ENCODE measurements at places on chromosomes 6 and 20.

DNA sequence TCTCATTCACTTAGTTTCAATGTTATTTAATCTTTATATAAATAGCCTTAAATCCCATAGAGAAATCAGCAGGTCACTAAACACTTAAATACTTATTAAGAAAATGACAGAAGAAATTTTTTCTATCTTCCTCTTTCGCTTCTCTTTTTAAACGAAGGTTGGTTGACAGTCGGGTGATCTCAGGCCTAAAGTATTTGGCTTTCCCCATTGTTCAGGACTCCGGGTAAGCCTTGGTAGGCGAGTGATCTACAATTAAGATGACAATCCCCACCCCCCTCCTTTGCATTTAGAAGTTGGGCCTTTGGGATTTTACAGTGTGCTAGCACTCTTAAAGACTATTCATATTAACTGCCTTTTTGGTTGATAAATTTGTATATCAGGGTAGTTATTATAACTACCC, 19.7 kb upstream of the UTRN start:
- DNase-seq, result no peak

DNA sequence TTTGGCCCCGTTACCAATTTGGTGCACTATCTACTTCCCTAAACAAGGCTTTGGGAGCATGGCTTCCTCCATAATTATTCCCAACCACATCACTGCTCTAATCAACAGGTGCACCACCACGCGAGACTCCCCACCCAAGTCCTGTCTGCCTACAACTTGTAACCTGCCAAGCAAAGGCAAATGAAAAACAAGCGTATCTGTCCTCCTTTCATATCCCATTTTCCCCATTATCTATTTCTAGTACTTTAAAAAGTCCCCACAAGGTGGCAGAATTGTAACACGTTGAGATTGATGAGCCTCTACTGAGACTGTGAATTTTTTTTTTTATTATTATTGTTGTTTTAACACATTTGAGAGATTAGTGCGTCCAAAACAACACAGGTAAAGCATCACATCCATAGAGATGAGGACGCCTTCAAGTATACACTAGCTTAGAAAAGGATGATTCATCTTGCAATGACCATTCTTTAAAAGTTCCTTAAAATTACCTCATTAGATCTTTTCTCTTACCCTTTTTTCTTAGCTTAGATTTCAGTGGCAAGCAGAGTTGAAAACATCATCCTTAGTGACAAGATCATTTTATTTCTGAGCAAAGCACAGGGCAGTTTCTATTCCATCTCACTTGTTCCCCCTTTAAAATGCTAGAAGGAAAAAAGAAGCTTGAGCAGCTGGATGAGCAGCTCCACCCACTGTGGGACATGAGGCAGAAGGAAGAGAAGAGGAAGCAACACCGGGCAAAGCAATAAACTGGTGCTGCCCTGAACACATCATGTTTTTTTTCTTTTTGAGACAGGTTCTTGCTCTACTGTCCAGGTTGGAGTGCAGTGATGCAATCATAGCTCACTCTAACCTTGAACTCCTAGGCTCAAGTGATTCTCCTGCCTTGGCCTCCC, 210.8 kb downstream of the ARHGAP18 start:
- peak; percentile 40 for DNase-seq

GRCh38 chr20:4043796-4044195, 28.4 kb upstream of the RNF24 start:
- no peak for DNase-seq

GRCh38 chr20:44014807-44015732, 100.4 kb downstream of the TOX2 start:
- DNase-seq, result no peak

GRCh38 chr20:58657986-58658385, 6.9 kb downstream of the STX16 start:
- DNase-seq, result no peak

DNA sequence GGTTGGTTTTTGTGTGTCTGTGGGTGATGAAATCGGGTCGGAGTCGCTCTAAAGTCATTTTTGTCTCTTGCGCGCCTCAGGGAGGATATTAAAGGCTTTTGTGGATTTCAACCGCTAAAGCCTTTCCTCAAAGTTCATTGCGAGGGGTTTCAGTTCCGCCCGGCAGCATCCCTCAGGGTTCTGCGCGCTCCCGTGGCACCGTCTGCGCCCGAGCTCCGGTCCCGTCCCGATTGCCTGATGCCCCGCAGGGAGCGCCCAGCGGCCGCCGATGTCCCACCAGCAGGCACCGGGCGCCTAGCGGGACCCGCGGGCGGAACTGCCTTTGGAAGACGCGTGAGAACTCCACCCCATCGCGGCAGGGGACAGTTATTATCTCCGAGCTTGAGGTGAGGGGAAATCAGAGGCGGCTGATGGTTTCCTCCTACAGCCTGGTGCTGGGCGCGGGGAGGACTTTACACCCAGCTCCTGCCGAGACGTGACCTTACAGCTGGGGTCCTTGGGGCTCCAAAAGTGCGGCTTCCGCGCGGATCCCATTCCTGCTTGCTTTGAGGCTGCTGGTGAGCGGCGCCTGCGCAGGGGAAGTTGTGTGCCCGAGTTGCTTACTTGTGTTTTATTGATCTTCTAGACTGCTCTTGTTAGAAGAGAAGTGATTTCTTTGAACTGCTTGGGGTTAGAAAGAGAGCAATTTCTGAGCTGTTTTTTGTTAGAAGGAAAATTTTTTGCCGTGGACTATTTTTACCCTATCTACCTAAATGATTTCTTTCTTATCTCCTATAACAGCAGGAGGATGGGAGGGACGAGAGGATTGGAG, 27.1 kb downstream of the ULBP1 start:
- DNase-seq, result no peak

- DNase-seq, result no peak
These were observed 39.4 kb upstream of the TGM6 start for GRCh38 chr20:2341336-2341735.

- DNase-seq, result no peak
These were observed 29.6 kb upstream of the FOXC1 start for GRCh38 chr6:1580109-1580508.

DNA sequence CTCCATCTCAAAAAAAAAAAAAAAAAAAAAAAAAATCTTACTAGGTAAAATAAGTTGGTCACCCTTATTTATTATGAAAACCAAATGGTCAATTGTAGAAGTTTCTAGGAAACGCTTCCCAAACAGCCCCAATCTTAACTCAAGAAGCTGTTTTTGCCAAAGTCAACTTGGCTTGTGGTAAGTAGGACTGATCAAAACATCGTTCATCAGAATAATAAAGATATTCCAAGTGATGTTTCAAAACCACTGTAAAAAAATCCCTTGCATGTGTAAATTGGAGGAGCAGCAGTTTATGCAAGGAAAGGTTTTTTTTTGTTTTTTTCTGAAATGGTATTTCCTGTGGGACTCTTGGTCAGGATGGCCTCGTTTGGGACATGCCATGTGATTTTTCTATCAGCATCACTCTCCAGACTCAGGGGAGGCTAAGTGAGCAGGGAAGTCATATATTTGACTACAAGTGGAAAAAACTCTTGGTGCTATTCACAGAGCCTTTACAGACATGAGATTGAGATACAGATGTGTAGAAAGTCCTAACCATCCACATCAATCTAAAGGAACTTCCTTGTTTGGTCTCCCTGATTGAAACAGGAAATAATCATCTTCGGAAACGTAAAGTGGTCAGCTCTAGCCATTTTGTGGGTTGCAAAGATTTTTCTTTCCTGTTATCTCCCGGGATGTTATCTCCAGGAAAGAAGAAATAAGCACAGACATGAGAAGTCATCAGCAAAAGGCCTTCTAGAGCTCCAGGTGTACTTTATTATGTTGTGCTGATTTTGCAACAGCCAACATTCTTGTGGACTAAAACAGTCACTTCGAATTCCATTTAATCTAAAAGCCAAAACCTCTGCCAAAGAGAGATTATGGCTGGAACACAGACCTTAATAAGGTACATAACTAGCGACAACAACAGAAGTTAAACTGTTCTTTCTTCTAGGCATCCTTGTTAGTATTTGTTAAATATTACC, 177.8 kb downstream of the EDN1 start:
- DNase-seq, result no peak

- DNase-seq, result no peak
These were observed 15.1 kb upstream of the RTF2 start for GRCh38 chr20:56453352-56453751.

DNA sequence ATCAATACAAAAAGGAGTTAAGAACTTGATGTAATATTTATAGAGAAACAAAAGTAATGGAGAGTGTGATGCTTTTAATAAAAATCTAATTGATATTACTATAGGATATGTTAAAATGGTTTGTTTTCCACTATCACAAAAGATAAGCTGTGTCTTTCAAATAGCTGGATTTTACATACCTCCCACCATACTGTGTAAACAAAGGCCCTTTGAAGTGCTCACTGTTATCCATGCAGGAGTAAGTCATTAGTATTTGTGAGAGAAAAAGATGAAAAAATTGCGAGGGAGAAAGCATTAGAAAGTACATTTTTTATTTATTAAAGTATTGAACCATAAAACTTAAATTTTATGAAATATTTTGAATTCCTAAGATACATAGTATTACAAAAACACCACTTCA, 733.0 kb downstream of the GRIK2 start:
- DNase-seq, result no peak

DNA sequence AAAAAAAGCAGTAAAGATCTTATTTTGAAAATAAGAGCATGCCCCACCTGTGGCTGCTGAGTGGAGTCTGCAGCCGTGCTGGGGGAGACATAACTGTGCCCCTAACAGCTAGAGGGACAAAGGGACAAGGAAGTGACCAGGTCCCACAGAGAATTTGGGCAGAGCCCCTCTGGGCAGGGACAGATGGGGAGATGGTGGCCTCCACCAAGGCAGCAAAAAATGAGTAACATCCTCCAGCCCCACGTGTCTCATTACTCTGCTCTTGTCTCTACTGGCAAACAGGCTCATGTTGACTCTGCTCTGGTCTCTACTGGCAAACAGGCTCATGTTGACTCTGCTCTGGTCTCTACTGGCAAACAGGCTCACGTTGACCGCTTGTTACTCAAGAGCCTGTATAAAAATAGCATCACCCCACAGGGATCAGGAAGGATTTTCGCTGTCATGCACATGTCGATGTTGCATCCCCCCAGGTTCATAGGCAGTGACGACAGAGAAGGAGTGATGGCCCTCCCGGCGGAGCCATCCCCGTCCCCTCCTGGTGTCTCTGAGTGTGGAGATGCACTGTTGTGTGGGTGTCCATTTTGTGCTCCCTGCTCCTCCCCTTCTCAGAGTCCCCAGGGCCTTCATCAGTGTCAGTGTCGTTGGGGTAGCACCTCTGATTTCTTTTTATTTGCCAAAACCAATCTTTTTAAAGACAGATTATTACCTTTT, 17.3 kb upstream of the PCMTD2 start:
- no peak for DNase-seq

DNA sequence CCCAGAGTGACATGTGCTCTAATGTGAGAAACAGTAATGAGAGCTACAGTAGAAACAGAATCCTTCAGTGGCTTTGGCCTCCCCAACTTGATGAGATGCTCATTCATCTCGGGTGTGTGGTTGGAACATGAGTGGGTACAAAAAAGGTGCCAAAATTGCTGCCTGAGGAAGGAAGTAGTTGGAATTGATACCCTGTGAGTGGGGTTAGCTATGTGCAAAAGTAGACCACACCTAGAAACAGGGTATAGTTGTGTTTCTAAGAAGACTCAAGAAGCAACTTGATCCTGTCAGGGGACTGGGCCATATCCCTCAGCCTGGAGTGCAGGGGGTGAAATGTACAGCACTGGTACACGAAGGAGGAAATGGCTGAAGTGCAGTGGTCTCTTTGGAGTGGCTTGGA, 206.4 kb upstream of the SUPT3H start:
- no peak for DNase-seq

DNA sequence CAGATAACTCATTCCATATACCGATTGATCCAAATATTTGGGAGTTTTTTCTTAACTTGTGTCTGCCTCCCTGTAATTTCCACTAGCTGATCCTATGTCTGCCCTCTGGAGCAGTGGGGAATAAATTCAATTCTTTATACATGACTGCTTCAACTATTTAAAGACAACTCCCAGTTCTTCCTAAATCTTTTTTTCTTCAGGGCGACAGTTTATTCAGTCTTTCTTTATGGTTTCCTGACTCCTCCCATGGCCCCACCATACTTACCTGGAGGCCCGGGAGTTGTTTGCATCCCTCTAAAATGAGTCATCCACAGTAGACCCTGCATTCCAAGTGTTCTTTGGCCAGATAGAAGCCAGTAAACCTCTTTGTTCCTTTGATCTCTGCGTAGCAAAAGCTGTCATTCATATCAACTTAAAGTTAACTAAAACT, 73.6 kb downstream of the LCA5 start:
- no peak for DNase-seq

DNA sequence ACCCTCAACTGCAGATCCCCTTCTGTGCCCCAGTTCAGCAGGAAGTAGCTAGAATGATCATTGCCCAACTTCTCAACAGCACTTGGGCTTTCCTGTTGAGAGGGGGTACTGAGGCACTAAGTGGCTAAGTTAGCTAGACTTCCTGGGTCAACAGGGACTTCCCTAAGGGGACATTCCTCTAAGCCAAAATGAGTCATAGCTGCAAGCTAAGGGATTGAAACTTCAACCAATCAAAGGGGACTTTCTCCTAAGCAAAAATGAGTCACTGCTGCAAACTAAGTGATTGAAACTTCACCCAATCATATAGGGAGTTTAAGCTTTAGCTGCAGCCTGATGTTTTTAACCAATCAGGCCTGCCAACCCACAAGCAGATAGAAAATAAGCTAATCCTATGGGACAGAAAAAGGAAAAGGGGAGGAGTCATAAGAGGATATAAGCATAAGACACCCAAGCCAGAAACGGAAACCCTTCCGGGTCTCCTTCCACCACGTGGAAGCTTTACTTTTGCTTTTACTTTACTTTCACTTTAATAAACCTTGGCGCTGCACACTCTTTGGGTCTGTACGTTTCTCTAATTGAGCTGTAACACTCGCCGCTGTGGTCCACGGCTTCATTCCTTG, 659.0 kb upstream of the HS3ST5 start:
- DNase-seq, result no peak

DNA sequence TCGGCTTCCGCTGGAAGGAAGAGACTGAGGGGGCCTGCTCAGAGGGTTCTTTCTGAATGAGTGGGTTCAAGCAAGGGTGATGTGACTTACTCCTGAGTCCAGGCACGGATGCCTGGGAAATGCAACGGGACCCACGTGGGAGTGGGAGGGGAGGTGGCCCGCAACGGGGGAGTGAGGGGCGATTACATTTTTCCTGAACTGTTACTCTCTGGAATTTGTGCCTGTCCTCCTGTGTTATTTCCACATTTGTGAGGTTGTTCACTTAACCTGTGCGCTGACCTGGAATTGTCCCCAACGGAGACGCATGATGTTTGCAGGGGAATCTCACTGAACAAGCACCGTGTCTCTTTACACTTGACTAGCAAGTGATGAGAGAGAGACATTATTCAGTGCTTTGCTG, 209.4 kb downstream of the CDH4 start:
- no peak for DNase-seq
